ENCODE measurements at places on chromosomes 4 and X. TPM values are rescaled to one million over a fixed set of nuclear protein-coding genes. Genes with fewer than 3 reads are reported as not detected.

DNA sequence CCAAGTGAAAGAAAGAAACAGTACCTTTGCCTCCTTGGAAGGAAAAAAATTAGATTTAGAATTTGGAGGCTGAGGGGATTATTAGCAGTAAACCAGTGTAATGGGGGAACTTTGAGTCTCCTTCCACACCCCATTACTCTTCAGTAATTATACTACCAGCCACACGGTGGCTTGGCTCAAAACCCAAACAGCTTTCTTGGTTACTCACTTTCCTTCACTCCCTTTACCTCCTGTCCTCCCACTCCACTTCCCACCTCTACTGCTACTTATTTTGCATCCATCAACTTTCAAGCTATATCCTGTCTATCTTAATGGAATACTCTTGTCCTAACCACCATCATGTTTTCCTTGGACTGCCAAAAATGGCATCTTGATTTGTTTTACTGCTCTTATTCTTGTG is 310.6 kb upstream of the AADAT start:
- no peak for DNase-seq

DNA sequence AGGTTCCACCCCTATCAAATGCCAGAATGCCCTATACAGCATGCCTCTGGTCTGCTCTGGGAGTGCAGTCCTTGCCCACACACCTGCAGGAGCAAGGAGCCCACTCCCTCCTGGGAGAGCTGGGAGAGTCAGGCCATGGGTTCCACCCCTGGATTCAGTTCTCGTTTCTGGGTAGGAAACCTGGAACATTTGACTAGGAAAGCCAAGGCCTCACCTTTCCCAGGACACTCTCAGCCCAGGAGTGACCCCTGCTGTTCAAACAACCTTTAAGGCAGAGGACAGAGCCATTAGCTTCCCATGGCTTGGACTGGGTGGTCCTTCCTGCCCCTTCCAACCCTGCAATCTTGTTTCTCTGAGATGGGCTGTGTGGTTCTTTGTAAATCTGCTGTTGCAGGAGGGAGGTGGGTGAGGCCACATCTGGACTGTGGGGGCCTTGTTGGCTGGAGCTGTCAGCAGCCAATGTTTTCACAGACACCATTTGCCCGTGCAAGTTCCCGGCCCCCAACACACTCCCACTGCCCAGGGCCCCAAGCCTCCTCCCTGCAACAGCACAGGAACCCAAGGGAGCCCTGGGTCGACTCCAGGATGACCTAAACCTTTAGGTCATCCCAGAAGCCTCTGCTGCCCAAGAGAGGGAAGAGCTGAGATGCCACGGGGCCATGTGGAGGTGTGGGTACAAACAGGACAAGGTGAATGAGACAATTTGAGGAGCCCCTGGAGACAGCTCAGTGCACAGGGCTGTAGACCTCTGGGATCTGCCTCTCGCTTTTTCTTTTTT is 104.4 kb downstream of the PJA1 start:
- no peak for DNase-seq

DNA sequence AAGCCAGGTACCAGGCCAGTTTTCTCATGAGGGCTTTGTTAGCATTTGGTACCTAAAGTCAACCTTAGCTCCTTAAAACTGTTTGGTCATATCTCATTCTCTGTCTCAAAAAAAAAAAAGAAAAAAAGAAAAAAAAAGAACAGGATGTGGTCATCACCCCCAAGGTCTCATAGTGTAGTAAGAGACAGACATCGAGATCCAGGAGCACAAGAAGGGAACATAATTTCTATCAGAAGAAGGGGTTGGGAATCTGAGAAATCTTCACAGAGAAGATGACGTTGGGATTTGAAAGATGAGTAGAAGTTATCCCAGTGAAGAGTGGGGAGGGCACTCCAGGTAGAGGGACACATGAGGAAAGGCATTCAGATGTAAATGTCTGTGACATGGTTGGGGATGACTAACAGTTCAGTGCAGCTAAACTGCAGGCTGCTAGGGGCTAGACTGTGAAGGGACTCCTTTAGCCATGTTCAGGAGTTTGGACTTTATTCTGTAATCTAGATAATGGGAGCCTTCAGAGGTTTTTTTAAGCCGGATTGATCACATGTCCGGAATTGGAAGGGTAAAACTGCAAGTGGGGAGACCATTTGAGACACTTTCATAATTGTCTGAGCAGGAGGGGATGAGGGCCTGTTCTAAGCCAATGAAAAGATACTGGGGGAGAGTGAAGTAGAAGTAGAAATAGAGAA is 26.9 kb upstream of the GJB1 start:
- DNase-seq: no peak

GRCh38 chr4:88526221-88526815 is 2.7 kb upstream of the PYURF start:
- DNase-seq: no peak

DNA sequence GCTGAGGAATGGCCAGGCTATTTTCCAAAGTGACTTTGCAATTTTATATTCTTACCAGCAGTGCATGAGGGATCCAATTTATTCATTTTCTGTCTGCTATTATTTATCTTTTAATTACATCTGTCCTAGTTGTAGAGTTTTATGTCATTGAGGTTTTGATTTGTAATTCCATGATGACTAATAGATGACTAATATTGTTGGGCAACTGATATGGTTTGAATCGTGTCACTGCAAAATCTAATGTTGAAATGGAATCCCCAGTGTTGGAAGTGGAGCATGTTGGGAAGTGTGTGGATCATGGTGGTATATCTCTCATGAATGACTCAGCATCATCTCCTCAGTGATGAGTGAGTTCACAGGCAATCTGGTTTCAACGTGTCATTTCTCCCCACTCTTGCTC is 201.5 kb downstream of the TBX22 start:
- no peak for DNase-seq

GRCh38 chr4:95644417-95644816 is 95.6 kb upstream of the UNC5C start:
- no peak for DNase-seq

DNA sequence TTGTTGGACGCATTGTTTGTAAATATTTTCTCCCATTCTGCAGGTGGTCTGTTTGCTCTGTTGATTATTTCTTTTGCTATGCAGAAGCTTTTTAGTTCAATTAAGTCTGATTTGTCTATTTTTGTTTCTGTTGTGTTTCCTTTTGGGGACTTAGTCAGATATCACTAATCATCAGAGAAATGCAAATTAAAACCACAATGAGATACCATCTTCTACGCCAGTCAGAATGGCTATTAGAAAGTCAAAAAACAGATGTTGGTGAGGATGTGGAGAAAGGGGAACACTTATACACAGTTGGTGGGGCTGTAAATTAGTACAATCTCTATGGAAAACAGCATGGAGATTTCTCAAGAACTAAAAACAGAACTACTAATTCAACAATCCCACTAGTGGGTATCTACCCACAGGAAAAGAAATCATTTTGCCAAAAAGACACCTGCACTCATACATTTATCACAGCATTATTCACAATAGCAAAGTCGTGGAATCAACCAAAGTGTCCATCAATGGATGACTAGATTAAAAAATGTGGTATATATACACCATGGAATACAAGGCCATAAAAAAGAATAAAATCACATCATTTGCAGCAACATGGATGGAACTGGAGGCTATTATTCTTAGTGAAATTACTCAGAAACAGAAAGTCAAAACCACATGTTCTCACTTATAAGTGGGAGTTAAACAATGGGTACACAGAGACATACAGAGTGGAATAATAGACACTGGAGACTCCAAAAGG is 8.1 kb downstream of the COQ2 start:
- no peak for DNase-seq

GRCh38 chr4:22192084-22192511 is 243.5 kb upstream of the KCNIP4 start:
- DNase-seq: no peak

DNA sequence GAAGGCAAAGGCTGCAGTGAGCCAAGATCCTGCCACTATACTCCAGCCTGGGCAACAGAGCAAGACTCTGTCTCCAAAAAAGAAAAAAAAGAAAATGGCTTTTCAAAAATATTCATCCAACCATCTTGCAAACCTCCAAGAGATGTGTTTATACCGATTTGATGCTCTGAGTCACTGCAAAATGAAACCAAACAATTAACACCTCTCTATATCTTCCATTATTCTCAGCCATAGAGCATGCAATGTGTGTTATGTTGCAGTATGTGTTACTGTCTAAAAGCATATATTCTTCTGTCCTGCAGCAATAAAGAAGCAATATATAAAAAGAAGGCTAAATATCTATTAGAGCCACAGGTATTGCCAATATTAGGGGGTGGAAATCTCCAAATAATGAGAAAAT is 51.4 kb downstream of the ARAP2 start:
- no peak for DNase-seq

DNA sequence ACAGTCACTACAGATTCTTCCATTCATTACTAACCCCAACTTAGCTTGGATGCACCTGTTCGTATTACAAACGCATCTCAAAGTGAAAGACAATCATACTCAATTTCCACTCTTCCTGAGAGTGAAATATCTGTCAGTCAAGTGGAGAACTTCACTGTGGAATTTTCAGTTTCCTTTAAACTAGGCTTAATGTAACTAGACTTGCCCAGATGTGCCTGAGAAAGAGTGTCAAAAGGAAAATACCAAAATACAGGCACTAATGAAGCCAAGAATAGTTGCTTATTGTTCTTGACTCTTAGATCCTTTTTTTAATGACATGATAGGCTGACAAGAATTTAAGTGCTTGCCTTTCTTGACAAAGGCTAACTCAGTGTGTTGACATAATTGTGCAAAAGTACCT is 72.4 kb upstream of the NR3C2 start:
- DNase-seq: no peak

- no peak for DNase-seq
Observed at GRCh38 chr4:139419388-139419914, 34.5 kb upstream of the RAB33B start.

DNA sequence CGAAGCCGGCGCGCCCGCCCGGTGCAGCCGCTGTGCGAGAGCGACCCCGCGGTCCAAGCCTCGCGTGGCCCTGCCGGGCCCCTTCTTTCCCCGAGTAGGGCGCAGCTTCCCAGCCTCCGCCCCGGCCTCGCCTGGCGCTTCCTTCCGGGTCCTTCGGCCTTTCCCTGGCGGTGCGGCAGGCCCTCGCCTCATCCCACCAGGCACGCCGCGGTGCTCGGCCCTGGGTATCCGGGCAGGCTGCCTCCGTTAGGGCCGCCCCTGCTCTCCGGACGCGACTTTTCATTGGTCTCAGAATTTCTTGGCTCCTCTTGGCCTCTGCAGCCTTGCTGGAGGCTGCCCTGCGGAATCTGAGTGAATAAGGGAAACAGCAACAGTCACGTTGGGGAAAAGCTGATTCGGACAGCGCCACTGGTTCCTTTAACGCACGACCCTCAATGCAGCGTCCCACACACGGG is 429 bp downstream of the UVSSA start:
- DNase-seq: peak; percentile 45

GRCh38 chr4:68865188-68865638 is 49.4 kb downstream of the UGT2B10 start:
- no peak for DNase-seq

DNA sequence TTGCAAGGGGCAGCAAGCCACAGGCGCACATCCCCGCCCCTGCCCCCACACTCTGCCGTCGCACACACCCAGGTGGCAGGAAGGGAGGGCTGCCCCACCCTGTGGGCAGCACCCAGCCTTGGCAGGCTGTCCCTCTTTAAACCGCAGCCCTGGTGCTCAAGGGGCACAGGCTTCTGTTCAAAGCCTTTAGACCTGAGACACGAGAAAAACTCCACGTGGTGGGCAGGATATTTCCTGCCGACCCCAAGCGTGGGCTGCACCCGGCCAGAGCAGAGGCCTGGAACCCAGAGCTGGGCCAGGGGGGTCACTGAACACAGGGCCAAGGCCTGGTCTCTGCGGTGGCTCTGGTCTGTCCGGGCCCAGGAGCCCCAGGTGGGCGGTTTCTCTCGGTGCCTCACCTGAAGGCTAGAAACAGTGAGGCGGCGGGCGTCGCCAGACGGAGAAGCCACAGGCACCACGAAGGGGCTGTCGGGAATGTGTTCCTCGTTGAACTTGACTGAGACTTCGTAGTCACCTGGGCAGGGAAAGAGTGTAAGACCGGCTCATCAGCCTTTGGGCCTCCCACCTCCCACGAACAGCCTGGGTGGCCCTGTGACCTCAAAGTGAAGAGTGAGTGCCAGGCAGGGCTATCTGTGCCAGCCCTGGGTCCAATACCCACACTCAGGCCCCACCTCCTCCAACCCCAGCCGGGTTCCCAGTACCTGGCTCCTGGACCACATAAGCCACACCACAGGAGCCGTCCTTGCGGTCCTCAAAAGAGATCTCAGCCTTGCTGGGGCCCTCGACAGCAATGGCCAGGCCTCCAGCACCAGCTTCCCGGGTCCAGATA is 23.0 kb downstream of the FLNA start:
- no peak for DNase-seq

- no peak for DNase-seq
Observed at GRCh38 chr4:5993876-5994811, 24.1 kb downstream of the C4orf50 start.

GRCh38 chr4:3426465-3427133 is 15.2 kb upstream of the HGFAC start:
- no peak for DNase-seq

GRCh38 chr4:25826074-25826752 is 36.6 kb downstream of the SEL1L3 start:
- no peak for DNase-seq

GRCh38 chrX:30513284-30513683 is 64.3 kb downstream of the TASL start:
- no peak for DNase-seq

GRCh38 chr4:121449416-121449815 is 68.6 kb upstream of the QRFPR start:
- no peak for DNase-seq

Gene RASSF6
- polyA plus RNA-seq: 7.8 TPM

Gene MAGEB17
- polyA plus RNA-seq: 0.13 TPM

Gene INTU
- polyA plus RNA-seq: 25.1 TPM

Gene RNF150
- polyA plus RNA-seq: 27.1 TPM

Gene TEX13B
- not detected for polyA plus RNA-seq

Gene NWD2
- 0.13 TPM for polyA plus RNA-seq

Gene RBMXL3
- polyA plus RNA-seq: not detected

Gene SPANXA1
- polyA plus RNA-seq: not detected

Gene PRDM8
- polyA plus RNA-seq: 2.0 TPM

Data from left renal cortex interstitium (tissue), 4 donors.